ENCODE measurements at places on chromosomes 11 and 22.

DNA sequence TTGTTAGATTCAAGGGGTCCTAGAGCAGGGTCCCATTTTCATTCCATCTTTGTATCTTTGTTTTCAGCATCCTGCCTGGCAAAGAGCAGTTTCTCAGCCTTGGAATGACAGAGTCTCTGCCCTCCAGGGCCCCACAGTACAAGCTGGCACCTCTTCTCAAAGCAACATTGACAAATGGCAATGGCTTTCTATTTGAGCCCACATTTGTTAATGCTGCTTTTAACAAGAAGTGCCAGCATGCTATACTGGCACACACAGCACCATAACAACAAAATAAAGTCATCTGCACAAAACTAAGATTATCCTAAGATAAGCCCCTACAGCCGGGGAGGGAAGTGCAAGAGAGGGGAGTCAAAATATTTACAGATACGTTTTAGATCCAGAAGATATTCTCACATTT, 309.7 kb upstream of the C11orf87 start:
- DNase-seq: no peak

DNA sequence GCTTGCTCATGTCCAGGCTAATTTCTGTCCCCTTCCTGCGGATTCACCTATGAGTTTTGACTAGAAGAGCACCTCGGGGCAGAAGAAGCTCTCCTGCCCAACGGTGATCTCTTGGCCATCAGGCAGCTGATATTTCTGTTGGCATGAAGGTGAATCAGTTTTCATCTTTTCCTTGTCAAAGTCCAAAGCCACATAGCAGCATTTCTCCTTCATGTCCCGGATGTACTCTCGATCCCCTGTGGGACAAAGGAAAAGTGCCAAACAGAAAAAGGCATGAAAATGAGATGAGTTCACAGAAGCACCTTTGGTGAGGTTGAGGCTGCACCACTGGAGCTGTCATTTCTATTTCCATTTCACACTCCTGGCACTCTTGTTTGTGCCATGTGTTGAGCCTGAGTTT, 56.8 kb downstream of the DHCR7 start:
- DNase-seq: no peak

GRCh38 chr11:102580185-102580951, 44.8 kb downstream of the MMP20 start:
- no peak for DNase-seq

DNA sequence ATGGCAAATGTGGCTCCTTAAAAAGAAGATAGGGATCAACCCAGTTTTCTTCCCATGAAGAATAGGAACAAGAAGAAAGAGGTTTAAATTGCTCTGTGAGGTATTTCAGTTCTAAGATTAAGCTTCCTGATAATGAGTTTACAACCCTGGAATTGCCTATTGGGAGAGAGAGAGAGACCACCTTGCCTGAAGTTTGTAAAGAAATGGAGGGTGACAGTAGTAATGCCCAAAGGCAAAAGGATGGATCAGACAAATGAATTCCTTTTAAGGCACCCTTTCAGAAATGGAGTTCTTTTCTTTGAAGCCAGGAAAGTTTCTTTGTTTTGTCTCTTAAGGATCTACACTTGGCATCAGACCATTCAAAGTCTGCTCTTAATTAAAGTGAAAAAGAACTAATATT, 74.3 kb downstream of the DDIAS start:
- no peak for DNase-seq

DNA sequence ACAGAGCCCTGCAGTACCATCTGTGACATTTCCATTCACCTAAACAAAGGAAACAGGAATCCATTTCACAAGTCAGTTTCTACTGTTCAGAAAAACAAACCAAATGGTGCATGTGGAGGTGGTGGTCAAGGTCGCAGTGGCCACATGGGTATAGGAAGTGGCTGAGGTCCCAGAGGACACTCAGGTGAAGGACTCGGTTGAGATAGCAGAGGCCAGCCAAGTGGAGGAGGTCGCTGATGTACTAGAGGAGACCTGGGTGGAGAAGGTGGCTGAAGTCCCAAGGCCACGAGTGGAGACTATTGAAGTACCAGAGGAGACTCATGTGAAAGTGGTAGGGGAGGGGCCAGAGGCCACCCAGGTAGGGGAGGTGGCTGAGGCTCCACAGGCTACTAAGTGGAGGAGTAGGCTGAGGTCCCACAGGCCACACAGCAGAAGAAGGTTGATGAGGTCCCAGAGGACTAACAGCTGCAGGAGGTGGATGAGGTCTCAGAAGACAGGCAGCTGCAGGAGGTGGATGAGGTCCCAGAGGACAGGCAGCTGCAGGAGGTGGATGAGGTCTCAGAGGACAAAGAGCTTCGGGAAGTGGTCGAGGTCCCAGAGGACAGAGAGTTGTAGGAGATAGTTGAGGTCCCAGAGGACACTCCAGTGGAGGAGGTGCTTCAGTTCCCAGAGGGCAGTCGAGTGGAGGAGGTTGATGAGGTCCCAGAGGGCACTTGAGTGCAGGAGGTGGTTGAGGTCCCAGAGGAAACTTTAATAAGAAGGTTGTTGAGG, 40.2 kb downstream of the ZNF195 start:
- DNase-seq: no peak

DNA sequence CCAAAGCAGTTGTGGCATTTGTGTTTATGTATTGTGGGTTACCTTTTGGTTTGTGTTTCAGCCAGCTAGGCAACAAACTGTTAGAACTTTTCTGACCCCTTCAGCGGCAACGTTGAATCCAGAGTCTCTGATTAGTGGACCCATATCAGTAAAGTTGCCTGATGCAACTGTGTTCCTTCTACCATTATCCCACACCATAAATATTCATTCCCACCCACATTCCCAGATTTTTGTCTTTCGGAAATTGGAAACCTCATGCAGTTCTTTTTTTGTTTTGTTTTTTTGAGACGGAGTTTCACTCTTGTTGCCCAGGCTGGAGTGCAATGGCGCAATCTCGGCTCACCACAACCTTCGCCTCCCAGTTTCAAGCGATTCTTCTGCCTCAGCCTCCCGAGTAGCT, 30.7 kb upstream of the RBX1 start:
- DNase-seq: no peak

DNA sequence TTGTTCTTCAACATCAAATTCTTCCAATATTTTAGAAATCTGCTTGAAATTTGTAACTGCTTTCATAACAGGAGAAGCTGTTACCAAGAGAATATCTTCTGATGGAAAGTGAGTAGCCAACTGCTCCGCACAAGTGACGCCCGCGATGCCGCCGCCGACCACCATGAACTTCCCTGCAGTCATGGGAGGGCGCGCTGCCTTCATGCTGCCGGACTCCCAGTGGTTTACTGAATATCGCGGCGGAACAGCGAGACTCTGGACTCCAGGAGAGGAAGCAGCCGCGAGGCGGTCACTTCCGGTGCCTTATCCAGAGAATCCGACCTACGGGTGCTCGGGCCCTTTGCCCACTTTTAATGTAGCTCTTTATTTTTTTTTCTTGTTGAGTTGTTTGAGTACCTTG, 190.6 kb downstream of the GUCY1A2 start:
- no peak for DNase-seq

DNA sequence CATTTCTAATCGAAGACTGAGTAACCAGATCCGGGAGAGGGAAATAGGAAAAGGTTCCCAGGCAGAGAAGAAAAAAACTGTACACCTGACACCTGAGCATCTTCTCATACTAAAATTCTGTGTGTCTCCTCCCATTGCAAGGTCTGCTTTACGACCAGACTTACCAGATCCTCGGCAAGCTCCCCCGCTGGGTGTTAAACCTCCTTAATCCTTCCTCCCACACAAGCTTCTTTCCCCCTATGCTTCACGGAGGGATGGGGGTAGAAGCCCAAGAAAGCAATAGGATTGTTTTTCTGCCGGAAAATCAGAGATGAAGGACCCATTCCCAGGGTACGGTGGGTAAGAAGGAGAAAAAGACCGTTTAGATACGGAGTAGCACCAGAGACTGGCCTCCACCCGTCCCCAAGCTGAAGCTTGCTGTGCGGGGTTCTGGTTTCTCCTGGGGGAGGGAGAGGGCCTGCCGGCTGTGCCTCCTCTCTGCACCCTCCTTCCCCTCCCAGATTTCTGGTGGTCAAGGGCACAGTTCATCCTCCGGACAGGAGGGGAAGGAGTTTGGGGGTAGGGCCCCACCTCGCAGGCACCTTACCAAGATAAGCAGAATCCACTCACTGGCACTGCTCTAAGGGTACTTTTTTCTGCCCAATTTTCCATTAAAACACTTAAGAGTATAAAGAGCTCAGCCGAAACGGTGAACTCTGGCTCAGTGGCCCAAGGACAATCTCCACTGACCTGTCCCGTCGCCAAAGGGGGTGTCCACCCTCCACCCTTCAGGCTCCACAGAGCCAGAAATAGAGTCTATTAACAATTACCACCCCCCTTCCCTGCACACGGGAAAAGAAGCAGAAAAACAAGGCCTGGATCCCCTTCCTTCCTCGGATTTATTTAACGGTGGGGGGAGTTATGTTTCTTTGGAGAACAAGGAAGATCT, 1.2 kb downstream of the TOB2 start:
- peak; percentile 29 for DNase-seq

GRCh38 chr22:35839841-35840301, 122.2 kb downstream of the APOL5 start:
- peak; percentile 24 for DNase-seq

GRCh38 chr22:45553351-45554039, 50.8 kb downstream of the FBLN1 start:
- DNase-seq: peak; percentile 52

DNA sequence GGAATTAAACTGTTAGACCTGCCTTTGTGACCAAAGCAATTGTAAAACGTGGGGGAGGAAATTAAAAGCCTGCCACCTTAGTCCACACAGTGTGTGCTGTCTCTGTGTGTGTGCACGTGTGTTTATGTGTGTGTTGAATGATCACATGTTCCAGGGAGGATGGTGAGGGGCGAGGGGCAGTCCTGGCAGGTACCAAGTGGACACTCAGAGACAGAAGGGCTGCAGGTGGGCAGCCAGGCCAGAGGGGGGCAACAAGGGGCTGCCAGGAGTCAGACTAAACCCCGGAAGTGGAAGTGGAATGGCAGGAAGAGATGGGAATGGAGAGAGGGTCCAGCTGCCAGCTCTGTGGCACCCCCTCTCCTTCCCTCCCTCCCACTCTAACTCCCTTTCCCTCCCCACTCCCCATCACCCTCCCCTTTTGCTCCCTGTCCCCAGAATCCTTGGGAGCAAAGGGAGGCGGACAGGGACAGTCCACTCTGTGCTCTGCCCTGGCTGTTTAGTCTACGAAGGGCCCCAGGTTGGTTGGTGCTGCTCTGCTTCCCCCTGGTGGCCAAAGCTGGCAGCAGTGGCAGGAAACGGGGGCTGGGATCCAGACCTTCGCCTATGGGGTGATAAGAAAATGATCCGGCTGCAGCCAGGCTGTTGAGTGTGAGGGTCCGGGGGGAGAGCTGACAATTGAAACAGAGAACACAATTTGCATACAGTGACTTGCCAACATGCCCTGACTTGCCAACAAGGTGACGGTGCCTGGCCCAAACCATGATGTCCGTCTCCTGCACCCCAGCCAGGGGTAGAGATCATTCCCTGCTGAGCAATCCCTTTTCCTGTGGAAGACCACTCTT, 24.4 kb downstream of the P2RY2 start:
- DNase-seq: peak; percentile 68

- DNase-seq: no peak
These were observed 352.5 kb downstream of the TBC1D22A start for GRCh38 chr22:47114813-47115517.

DNA sequence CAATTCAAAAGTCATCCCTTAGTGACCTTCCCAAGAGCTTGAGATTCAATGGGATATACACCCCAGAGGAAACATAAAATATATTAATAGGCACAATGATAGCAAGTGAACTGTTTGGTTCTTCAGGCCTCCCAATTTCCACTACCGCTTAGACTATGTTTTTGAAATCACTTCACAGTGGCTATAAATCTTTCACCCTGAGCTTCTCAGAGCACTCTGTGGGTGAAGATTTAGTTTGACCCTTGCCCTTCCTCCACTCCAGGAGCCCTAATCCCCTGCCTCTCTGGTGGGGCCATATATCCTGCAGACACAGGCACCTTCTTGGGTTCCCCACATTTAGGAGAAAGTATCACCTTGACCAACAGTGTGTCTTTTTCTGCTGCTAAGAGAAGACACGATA, 186.9 kb upstream of the PITPNB start:
- DNase-seq: no peak
